Pulmonary artery endothelial cell (primary cell): ENCODE measurements at places on chromosomes 1 and 21. TPM values are rescaled to one million over a fixed set of nuclear protein-coding genes. Genes with fewer than 3 reads are reported as not detected.

DNA sequence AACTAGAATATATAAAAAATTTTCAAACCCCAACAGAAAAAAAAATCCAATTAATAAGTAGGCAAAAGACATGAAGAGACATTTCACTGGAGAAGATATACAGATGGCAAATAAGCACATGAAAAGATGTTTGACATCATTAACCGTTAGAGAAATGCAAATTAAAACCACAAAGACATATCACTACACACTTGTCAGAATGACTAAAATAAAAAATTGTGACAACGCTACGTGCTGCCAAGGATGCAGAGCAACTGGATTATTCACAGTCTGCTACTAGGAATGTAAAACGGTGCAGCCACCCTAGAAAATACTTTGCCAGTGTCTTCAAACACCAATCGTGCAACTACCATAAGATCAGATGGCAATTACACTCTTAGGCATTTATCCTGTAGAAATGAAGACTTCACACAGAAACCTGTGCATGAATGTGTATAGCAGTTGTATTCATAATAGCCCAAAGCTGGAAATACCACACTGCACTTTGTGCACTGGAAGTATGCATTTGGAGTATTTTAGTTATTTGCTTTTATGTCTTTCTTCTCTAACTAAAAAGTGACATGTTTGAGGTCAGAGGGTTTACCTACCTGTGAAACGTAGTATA is 75.3 kb upstream of the PALMD start:
- no peak for DNase-seq

DNA sequence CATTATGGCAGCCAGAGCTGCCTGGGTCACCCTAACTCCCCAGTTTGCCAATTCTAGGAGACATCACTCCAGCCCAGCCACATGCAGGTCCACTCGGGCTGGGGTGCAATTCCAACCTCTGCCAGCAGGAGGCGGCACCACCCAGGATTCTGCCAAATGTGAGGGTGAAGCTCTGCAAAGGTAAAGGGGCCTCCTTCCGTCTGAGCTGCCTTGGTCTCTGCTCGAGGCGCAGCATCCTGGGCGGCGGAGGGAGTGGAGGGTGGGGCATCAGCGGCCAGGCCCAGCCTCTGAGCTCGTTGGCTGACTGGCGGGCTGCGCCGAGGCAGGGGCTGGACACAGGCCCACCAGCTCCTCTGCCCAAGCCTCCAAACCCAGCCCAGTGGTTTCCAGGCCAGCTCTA is 63.8 kb downstream of the ARHGEF16 start:
- no peak for DNase-seq

DNA sequence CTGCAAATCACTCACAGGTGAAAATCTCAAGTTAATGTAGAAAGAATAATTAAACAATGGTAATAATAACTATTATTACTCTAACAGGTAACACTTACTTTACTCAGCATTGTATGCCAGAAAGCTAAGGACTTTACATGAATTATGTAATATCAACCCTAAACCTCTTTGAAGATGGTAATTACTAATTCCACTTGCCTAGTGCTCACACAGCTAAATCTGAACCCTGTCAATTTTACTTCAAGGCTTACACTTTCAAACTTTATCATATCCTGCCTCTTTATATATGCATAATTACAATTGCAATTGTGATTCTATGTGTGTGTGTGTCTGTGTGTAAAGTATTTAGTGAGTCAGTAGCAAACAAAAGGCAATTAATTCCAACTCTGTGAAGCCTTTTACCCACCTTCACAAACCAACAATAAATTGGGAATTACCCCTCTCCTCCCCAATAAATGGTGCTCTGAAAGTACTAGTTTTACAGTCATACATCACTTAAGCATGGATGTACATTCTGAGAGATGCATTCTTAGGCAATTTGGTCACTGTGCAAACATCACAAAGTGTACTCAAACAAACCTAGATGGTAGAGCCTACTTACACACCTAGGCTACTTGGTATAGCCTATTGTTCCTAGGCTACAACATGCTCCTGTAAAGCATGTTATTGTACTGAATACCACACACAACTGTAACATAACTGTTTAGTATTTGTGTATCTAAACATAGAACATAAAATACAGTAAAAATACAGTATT is 5.9 kb downstream of the ZNF644 start:
- DNase-seq, result no peak

GRCh38 chr1:229640455-229640854 is 14.4 kb downstream of the URB2 start:
- no peak for DNase-seq

GRCh38 chr1:50264590-50264989 is 155.9 kb downstream of the ELAVL4 start:
- no peak for DNase-seq

The PLA2G2A gene
- not detected in 2 replicates for total RNA-seq

The ODR4 gene
- total RNA-seq, result 12.9 and 18.3 TPM in 2 replicates

The COL9A2 gene
- total RNA-seq, result 0.13 and 0.60 TPM in 2 replicates
